ENCODE measurements at places on chromosomes 7 and 10. TPM values are rescaled to one million over a fixed set of nuclear protein-coding genes. Genes with fewer than 3 reads are reported as not detected.
A peak's percentile ranks its signal among the peaks of the same experiment; 100 is the strongest.

GNGT1 gene
- polyA plus RNA-seq: 0.07 TPM

ANKRD2 gene
- 0.20 TPM for polyA plus RNA-seq

NKX1-2 gene
- polyA plus RNA-seq: not detected

MYL7 gene
- 0.94 TPM for polyA plus RNA-seq

- no peak for DNase-seq
These were observed 502 bp downstream of the ZNF3 start for GRCh38 chr7:100080907-100081534.

- no peak for DNase-seq
These were observed 237.5 kb downstream of the IPMK start for GRCh38 chr10:58030208-58030607.

DNA sequence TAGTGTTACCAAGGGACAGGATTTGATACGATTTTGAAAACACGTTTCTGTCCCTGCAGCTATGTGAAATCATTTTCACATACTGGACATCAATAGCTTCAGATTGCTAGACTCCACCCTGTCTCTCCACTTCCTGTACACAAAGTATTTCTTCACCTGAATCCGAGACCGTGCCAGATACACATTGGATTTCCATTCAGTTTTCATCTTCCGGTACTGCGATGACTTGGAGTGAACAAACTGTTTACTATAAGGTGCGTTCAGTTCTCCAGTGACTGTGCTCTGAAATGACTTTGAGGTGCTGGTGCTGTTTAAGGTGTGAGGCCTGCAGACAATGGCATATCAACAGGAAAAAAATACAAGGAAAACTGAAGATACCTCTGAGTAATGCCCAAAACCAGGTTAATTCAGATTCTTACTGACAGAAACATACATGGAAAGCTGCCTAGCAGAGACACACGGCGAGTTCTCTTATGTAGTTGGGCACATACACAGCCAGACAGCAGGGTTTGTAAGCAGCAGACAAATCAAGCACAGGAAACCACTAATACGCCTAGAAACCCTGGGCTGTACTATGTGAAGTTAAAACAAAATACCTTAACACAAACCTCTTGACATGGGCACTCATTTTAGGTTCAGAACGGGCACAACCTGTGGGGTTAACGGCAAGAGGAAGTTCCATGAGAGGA lies 119.2 kb downstream of the GALNT11 start:
- DNase-seq: no peak

GRCh38 chr7:17234030-17234397 lies 64.4 kb upstream of the AHR start:
- DNase-seq: no peak

DNA sequence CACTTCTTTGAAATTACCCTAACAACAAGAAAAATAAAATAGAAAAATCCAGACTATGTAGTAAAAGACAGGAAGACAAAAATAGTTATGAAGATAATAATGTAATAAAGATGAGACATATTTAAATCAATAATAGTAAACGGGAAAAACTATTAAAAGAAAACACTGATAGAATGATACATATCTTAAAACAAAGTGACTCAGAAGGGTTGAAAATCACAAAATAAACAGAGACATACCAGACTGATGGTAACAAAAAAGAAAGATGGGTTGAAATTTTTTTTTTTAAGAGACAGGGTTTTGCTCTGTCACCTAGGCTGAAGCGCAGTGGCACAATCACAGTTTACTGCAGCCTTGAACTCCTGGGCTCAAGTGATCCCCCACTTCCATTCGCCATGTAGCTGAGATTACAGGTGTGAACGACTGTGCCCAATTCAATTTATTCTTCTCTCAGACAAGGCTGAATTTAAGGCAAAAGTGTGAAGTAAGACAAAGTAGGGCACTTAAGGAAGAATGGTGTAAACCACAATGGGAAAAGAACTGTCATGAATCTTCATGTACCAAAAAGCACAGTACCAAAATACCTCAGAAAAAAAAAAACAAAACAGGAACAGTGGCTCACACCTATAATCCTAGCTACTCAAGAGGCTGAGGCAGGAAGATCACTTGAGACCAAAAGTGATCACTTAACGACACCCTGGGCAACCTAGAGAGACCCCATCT lies 47.4 kb downstream of the LMBR1 start:
- DNase-seq: no peak

GRCh38 chr10:21519941-21520436 lies 5.5 kb downstream of the SKIDA1 start:
- no peak for DNase-seq

- DNase-seq: no peak
These were observed 33.5 kb downstream of the AHR start for GRCh38 chr7:17331891-17332501.

DNA sequence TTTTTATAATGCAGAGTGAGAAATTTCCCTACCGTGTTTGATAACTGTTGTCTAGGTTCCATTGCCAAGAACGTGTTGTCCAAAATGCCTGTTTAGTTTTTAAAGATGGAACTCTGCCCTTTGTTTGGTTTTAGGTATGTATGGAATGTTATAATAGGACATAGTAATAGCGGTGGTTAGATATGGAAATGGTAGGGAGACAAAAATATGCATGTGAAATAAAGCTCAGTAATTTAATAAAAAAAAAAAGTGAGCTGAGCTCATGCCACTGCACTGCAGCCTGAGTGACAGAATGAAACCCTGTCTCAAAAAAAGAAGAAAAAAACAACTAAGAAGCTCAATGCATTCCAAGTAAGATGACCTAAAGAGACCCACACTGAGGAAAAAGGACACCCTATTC lies 72.9 kb downstream of the ZNF783 start:
- DNase-seq: no peak

- peak; percentile 95 for DNase-seq
These were observed 1.3 kb upstream of the NFKB2 start for GRCh38 chr10:102394079-102394800.

DNA sequence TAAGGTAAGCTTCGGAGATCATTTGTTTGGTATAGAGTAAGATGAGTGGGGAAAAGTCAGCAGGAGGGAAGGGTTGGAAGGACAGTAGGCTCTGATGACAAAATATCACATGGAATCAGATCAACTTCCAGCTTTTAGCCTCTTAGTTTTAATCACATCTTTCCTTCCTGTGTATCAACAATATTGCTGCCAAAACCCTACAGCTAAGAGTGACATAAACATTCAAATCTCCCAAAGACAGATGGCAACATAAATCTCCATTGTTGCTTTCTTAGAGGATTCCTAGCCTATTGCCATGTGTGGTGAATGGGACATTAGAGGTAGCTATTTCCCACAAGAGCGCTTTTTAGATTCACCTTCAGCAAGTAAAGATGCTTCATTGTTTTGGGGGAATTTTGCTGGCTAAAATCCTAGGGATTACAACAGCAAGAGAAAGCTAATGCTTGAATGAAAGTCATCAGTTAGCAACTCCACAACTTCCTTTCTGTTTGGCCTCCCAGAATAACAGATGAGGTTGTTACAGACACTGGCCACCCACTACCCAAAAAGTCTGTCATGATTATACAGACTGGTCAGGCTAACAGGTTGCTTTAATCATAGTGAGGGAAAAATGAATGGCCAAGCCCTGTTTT lies 35.2 kb upstream of the FZD1 start:
- no peak for DNase-seq

DNA sequence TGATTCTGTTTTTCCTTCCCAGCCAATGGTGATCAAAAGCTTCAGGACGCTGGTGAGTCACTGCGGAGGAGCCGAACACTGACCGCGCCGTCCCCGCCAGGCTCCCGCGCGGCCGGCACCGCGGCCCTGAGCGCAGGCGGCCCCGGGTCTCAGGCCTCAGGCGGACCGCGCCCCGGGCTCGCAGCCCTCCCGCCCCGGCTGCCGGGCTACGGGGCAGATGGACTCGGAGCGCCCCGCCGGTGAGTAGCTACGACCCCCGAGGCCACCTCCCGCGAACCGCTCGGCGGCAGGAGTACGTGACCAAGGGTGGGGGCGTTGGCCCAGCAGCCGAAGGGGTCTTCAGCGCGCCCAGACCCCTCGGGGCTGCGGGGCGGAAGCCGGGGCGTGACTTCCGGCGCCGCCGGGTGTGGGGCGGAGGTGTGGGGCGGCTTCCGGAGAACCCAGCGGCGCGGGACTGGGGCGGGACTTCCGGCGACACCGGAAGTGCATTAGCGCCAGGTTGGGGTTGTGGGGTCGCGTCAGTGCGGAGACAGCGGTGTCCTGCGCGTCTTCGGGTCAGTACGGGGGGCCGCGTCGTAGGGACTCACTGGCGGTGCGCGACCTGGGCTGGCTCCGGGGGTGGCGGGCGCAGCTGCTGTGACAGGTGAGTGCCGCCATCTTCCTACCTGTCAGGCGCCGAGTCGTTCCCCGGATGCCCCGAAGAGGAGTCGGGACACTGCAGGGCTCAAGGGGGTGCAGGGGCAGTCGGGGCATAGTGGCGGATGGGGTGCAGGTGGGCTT lies at the start of gene WDR37:
Gene WDR37, plus strand, starts transcription at position 60 of the 780 bp plus-strand sequence. CDS start 15,771 bp downstream, outside the sequence.
- peak; percentile 89 for DNase-seq

DNA sequence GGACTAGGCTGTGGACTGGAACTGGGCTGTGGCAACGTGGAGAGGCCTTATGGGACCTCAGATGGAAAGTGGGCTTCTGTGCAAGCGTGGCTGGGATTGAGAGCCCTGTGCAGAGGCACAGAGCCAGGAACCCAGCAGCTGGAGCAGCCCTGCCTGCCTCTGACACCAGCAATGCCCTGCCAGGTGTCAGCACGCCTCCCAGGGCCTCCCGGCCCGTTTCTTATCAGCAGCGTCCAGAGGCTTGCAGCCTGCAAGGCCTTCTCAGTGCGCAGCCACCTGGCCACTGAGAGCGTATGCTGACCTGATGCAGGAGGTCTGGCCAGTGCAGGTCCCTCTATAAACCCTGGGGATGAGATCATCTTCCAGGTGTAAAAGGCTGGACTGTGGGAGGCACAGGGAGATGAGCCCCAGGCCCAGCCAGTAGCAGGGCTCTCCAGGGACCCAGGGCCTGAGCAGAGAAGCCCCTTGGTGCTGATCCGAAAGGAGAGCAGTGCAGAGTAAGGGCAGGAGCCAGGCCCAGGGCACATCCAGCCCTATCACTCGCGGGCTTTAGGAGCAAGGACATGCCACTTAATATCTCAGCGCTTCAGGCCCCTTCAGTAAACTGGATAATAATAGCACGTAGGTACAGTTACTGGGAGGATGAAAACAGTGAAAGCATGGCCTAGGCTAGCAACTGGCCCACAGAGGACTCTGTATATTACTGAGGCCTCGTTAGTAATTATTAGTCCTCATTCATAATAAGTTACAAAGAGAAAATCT lies 38.8 kb upstream of the ANTXRL start:
- no peak for DNase-seq

GRCh38 chr7:107563081-107563774 lies 492 bp downstream of the COG5 start:
- no peak for DNase-seq

DNA sequence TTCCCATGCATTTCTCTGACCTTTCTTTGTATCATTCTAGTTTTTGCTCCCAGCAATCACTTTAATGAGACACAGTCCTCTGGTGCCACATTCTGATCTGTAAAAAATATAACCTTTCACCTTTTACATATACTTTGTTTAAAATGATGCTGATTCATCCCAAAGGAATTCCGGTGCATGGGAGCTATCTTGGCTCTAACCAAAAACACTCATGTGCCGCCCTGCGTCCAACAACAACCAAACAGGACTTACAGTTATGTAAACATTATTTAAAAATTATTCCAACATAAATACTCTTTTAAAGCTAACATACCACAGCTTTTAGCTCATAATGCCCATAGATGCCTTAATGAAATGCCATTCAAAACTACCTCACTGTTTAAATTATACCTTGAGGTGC lies 7.7 kb upstream of the OPALIN start:
- DNase-seq: no peak

GRCh38 chr7:66768865-66769832 lies 28.6 kb downstream of the RABGEF1 start:
- no peak for DNase-seq

DNA sequence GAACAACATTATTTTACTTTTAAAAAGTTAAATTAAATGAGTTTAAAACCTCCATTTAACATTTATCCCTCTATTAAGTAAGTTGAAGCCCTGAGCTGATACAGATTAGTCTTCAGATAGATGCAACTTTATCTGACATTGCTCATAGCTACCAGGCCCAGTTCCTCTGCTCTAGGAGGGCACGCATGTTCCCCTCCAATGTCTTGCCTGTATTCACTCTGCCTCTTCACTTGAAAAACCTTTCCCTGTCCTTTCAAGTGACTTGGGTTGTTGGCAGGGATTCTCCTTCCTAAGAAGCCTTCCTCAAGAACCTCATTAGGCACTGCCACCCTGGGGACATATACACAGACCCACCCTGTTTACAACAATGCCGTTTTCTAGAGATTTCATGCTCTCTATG lies 270.4 kb downstream of the RELN start:
- no peak for DNase-seq
